ENCODE measurements at places on chromosomes 2 and 18.

DNA sequence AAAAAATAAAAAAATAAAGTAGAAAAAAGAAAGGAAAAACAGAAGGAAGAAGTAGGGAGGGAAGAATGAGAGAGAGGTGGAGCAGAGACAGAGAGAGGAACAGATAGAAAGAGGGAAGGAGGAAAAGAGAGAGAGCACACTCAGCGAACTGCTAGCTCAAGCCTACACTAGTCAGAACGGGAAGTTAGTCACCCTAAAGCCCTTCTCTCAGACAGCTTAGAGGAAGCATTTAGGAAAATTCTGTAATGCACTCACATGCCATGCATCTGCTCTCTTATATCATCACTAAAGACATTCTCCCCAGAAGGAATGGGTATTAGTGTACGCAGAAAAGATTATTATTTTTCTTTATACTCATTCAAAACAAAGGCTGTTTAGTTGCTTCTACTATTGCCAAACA, 68.1 kb upstream of the SULT1C3 start:
- DNase-seq: no peak

- DNase-seq: no peak
Observed at GRCh38 chr18:49967636-49968313, 154.4 kb upstream of the ACAA2 start.

GRCh38 chr2:56540916-56541315, 357.1 kb downstream of the CCDC85A start:
- DNase-seq: no peak

DNA sequence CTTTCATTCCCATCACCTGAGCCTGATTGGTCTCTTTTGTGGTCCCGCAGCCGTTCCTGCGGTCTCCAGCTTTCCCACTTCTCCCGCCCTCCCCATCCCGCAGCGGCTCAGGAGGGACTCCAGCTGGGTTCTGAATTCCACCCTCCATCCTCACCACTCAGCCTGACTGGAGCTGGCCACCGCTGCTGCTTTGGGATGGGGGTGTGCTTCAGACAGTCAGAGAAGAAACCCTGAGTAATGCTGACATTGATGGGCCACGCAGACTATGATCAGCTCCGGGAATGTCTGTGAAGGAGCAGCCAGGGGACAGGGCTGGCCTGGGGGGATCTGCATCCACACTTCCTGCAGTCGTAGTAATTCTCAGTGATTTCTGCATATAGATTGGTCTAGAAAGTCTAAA, 45.9 kb upstream of the TXNDC2 start:
- no peak for DNase-seq

Measured in AG04450 (cell line).